Esophagus squamous epithelium (tissue), 5 donors: ENCODE measurements at places on chromosomes 13 and 19.

DNA sequence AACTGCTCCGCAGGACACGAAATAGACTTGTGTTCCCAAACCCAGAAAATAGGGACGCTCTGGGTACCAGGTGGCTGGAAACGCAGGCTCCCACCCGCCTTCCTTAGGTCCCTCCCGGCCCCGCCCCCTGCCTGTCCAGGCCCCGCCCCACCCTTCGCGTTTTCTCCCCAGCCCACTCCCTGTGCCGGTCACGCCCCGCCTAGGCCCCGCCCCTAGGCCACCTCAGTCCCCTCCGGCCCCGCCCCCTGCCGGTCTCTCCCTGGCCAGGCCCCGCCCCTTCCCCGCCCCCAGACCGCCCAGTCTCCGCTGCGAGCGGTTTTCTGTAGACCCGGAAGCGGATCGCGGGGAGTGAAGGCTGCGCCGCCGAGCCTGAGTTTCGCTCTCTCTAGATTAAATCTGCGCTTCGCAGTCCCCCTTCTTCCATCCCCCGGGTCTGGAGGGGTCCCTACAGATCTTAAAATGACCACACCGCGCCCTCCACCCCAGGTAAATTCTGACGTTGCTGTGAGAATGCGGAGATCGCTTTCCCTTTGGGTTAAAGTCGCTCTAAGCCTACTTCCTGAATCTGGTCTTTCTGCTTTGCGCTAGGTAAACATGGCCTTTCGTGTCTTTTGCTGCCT is 3.7 kb upstream of the ZNF665 start:
- DNase-seq: peak; percentile 77

DNA sequence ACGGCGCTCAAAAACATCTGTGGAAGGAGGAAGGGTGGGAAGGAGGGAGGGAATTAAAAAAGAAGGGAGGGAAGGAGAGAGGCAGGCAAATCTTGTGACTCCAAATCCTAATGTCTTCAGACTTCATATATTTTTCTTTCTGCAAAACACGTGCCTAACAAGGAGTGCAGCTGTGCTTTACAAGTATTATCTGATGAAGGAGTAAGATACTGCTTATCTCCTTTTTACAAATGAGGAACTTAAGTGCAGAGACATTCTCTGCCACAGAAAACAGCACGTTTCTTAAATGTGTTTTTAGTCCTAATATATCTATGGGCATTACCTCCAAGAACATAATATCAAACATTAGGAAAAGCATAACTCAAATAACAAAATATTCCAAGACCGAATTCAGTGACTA is 6.5 kb downstream of the FLT3 start:
- DNase-seq: no peak

DNA sequence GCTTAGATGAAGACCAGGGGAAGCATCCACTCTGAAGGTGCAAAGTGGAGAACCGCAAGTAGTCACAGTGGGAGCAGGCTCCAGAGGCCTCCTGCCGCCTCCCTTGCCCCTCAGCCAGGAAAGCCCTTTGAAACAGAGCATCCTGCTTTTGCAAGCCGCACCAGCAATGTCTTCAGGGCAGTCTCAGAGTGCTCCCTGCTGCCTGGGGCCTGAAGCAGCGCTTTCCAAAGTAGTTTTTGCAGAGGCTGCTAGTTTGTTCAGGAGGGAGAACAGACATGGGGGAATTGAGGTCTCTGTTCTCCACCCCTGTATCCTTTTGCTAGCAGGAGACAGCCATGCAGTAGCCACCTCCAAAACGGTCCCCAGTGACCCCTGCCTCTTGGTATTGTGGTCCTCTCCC is 15.8 kb upstream of the POP4 start:
- DNase-seq: no peak

DNA sequence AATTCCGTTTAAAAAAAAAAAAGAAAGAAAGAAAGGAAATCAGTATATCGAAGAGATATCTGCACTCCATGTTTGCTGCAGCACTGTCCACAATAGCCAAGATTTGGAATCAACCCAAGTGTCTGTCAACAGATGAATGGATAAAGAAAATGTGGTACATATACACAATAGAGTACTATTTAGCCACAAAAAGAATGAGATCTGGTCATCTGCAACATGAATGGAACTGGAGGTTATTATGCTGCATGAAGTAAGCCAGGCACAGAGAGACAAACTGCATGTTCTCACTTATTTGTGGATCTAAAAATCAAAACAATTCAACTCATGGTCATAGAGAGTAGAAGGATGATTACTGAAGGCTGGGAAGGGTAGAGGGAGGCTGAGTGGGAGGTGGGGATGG is 16.3 kb downstream of the ZNF565 start:
- no peak for DNase-seq

DNA sequence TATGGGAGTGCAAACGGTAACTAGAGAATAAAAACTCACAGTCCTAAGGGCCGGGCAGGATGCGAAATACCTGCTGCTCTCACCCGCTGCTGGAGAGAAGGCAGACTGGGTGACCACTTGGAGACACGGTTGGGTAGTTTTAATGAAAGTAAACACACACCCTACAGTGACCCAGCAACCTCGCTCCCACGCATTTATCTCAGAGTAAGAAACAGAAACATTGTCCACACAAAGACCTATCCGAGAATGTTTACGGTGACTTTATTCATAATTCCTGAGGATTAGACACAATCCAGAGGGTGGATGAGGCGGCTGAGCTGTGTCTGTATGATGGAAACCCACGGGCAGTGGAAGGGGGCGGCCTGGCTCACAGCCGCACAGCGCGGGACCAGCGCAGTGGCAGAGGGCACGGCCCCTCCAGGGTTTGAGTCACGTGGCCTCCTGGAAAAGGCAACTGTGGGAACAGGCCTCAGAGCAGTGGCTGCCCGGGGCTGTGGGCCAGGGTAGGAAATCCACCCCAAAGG is 73.5 kb upstream of the C13orf46 start:
- DNase-seq: no peak

GRCh38 chr13:21567714-21568113 is 36.3 kb downstream of the MICU2 start:
- no peak for DNase-seq

DNA sequence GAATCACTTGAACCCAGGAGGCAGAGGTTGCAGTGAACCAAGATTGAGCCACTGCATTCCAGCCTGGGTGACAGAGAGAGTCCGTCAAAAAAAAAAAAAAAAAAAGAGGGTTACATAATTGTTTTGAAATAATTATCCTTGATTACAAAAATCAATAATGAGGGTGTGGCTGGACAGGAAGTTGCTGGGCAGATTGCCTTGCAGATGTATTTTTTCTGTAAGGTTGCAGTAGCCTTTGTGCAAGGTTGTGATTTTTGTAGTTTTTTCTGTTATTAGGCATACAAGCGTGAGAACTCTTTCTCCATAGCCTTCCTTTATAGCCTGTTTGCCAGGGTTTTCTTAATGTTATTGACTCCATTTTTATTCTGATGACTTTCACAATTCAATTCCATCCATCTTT is 40.7 kb upstream of the SIN3B start:
- no peak for DNase-seq

GRCh38 chr19:35397064-35397463 is 26.2 kb downstream of the GPR42 start:
- no peak for DNase-seq

DNA sequence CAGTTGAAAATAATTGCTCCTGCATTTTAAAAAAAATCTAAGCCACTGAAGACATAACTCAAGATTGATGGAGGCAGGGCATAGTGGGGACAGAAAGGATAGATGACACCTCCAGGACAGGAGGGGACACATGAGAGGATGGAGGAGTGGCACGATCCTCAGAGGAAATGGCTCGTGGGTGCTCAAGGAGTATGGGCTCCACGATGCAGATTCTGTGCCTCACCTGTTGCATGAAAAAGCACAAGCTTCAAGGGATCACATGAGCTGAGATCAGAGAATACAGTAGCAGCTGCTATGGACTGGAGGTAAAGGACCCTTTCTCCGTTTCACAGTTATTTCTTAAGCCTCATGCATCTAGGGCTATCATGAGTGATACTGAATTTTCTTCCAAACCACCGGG is 69.7 kb upstream of the KL start:
- DNase-seq: no peak
